GM04504 (cell line): ENCODE measurements at places on chromosomes 3 and 15.

GRCh38 chr3:126128504-126129397, 44.8 kb upstream of the SLC41A3 start:
- DNase-seq = no peak

DNA sequence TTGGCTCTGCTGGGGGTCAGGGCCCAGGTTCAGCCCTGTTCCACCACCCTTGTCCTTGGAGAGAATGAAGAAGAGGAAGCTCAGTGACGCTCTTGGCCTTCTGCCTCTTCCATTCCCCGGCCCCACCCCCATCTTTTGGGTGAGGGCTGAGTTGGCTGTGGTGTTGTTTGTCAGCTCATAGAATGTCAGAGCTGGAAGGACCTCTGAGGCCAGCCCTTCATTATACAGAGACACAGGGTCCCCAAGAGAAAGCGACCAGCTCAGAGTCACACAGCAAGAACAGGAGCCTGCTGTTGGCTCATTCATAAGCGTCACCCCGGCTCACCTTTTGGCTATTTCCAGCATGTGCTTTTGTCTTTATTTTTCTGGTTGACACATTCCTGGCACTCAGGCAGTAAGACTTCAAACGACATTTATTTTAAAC, 68.2 kb downstream of the AAGAB start:
- DNase-seq = no peak

- no peak for DNase-seq
Observed at GRCh38 chr3:53589806-53590205, 95.4 kb downstream of the CACNA1D start.

DNA sequence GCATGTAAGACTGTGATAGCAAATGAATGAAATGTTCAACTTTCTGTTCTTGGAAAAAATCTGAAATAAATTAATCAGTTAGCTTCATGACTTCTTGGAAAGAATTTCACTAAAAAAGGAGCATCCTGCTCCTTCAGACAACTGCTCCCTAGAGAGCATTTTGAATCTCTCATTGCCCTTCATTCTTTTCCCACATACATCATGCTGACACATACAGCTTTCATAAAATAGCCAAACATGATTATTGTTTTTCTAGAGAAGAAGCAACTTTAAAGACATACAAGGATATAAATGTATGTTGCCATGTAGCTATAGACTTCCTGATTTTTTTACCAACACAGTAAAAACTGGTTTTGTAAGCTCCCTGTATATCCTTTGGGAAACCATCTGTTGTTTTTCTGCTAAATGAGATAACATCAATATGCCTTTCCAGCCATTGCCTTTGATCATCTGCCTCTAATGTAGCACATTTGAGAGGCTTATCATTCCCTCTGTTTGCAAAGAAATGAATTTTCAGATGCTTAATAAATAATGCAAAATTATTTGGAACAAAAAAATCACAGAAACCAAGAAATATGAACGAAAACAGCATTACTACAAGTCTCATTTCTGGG, 248.2 kb upstream of the GPR149 start:
- no peak for DNase-seq

GRCh38 chr15:83897037-83897436, 243.1 kb downstream of the ADAMTSL3 start:
- DNase-seq = no peak

DNA sequence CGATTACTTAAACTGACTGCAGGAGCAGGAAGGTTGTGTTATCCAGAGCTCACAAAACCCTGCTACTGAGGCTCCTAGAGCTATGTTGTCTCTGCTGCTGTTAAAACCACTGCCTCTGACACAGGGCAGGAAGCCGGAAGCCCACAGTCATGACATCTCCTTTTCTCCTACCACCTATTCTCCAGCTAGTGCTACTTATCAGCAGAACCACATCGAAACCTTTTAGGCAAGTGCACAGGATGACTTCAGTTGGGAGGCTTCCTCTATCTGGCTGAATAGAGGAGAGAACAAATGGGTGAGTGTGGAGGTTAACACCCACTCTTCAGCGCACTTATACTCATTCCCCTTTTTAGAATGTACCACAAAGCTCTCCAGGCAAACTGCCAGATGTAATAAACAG, 638.0 kb downstream of the OTOL1 start:
- DNase-seq = no peak

DNA sequence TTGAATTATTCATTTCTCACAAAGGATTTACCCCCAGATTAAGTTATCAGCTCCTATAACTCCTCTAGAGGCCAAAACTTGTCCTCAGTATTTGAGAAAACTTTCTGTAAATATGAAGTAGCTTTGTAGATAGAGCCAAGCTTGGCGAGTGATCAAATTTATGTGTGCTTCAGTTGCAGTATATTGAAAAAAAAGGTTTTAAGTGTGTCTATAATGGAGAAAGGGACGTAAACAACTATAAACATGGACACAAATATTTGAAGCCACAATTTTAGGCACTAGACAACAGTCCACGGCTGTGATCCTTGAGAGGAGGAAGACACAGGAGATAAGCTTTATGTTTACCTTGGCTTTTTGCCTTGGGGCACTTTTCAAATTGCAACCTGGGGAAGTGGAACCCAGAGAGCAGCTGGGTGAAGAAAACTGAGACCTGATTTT, 118.7 kb downstream of the THRB start:
- DNase-seq = no peak

GRCh38 chr3:134320749-134321148, 53.5 kb downstream of the AMOTL2 start:
- no peak for DNase-seq

GRCh38 chr15:74799856-74800558, 12.6 kb upstream of the LMAN1L start:
- DNase-seq = no peak

- no peak for DNase-seq
Observed at GRCh38 chr15:101122266-101122665, 129.6 kb downstream of the CHSY1 start.

GRCh38 chr3:65935724-65936123, 103.0 kb downstream of the MAGI1 start:
- no peak for DNase-seq

DNA sequence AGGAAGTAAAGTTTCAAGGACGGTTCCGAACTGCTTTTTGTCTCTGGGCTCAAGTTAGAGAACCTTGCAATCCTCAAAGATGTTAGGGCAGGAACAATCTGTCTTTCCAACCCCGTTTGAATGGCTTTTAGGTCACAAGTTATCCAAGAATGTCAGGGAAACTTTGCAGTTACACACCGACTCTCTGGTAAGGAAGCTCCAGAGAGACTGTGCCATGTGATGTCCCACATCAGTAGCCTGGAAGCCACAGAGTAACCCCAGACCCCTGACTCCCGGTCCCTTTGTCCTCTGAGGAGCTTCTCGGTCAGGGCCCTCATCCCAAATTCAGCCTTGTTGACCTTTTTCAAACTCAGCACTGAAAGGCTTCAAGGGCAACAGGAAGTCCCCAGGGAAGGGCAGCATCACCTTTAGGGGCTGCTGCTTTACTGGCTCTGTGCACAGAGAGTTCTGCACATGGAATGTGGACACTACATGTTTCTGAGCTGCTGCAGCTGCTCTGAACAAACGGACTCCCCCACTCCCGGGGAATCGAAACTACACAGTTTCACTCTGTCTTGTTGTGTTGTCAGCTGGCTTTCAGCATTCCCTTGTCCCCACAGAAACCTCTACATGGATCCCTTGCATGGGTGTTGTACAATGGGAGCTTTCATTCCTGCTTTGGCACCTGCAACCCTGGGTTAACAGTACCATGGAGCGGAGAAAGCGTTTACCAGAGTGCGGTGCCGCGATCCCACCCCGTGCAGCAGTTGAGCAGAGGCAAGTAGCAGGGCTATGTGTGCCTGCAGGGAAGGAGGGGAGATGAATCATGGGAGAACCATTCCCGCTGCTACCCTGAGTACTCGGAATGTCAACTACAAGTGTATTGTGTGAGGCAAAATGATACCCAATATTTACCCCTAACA, 408.2 kb upstream of the THBS1 start:
- DNase-seq = no peak
